Body of pancreas (tissue), 4 donors: ENCODE measurements at places on chromosomes 16 and 17.

DNA sequence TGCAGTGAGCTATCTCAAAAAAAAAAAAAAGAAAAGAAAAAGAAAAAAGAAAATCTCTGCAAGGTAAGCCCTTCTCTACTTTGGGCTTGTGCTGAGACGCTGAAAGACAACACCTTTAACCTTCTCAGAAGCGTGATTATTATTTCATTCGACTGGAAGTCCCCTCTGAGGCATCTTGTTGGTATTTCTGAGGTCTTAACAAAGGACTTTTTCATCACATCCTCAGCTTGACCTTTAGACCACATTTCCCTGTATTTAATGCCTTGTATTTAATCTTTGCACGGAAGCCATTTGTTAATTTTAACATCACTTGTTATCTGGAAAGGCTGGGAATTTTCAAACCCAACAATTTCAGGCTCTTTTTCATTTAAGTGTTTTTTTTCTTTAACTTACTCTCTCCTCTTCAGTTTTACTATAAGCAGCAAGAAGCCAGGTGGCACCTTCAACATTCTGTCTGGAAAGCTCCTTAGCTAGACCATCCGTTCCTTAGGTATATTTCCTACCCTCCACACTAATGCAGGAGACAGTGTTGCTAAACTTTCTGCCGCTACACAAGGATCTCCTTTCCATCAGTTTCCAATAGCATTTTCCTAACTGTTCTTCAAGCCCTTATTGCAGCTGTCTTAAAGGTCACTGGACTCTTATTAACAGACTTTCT is 10.3 kb downstream of the KCTD13 start:
- DNase-seq = no peak

- DNase-seq = no peak
Observed at GRCh38 chr17:59026176-59026939, 80.3 kb downstream of the TRIM37 start.

GRCh38 chr16:88780142-88781062 is 4.6 kb downstream of the PIEZO1 start:
- DNase-seq = no peak

DNA sequence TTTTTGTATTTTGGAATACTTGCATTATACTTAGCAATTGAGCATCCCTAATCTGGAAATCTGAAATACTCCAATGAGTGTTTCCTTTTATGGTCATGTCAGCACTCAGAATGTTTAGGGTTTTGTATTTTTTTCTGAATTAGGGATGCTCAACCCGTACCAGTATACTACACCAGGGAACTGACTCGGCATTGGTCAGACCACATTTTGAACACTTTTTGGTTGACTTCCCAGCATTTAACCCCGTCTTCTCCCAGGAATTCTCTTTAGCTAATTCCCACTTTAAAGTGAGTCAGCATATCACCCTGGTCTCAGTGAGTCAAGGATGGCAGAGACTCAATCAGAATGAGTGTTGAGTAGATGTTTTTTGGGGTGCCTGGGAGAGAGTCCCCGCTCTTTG is 177.9 kb downstream of the SPECC1 start:
- DNase-seq = no peak

GRCh38 chr17:36590082-36590481 is 1.6 kb upstream of the DHRS11 start:
- DNase-seq = no peak

DNA sequence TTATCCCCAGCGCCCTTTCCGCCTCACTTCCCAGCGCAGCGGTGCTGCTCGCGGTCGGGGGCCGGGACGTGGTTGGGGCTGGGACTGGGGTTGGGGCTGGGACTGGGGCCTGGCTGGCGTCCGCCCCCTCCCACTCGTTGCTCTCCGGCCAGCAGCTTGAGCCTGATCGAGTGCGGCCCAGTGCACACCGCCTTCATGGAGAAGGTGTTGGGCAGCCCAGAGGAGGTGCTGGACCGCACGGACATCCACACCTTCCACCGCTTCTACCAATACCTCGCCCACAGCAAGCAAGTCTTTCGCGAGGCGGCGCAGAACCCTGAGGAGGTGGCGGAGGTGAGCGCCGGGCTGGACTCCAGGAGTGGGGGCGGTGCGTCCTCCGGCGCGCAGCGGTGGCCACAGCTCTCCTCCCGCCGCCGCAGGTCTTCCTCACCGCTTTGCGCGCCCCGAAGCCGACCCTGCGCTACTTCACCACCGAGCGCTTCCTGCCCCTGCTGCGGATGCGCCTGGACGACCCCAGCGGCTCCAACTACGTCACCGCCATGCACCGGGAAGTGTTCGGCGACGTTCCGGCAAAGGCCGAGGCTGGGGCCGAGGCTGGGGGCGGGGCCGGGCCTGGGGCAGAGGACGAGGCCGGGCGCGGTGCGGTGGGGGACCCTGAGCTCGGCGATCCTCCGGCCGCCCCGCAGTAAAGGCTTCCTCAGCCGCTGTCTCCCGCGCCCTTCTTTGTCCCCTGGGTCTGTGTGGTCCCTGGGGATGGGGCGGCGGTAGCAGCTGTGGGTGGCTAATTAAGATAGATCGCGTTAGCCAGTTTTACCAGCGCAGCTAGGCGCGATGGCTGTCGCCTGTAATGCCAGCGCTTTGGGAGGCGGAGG is 1.8 kb downstream of the HSD17B1 start:
- peak; percentile 88 for DNase-seq

- no peak for DNase-seq
Observed at GRCh38 chr17:47305302-47305923, 18.3 kb upstream of the EFCAB13 start.

GRCh38 chr17:38912221-38912813 is 13.1 kb upstream of the LASP1NB start:
- DNase-seq = peak; percentile 95

DNA sequence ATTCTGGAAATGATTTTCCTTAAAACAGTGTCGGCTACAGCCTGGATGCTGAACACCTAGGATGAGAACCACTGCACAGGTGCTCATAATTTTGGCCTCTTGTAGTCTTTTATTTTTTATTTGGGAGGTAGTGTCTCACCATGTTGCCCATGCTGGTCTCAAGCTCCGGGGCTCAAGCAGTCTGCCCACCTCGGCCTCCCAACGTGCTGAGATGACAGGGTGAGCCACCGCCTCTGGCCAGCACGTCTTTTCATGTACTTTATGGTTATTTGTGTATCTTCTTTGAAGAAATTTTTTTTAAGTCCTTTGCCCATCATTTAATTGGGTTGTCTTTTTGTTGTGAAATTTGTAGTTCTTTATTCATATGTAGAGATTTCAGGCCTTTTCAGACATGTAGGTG is 58.0 kb downstream of the WDR45B start:
- DNase-seq = no peak

DNA sequence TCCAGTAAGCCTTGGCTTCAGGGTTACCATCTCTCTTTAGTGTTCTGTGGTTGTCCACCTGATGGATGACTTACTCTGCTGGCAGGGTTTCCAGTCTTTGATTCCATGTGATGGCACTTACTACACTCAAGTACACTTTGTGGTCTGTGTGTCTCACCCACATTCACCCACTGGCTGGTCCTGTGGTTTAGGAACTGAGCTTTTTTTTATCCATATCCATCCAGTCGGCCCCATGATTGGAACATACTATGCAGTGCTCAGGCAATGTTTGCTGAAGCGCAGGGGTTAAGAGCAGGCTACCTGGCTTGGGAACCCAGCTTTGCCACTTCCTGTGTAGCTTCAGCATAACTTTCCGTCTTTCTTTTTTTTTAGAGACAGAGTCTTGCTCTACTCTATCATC is 2.8 kb upstream of the FUS start:
- DNase-seq = no peak

DNA sequence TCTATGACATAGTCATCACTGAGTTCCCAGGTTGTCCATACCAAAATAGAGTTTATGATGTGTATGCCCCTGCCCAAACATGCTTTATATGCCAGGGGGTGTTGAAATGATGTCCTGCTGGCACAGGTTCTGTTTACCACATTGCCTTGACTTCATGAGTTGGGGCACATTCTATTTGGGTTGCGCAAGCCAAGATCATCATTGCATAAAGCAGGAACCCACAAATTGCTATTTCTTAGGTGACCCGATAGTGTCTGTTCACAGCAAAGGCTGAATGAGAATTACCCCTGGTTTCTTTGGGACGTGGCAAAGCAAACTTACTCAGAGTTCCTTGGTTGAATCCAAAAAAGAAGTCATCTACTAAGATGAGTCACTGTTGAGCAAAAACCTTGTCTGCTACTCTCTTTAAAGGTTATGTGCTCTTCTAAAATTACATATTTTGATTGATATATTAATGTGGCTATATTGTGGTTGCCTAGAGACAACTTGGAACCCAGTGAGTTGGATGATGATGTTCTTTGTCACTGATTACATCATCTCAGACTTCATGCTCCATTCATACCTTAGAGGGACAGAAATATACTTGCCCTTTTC is 912.6 kb upstream of the SOX9 start:
- no peak for DNase-seq

DNA sequence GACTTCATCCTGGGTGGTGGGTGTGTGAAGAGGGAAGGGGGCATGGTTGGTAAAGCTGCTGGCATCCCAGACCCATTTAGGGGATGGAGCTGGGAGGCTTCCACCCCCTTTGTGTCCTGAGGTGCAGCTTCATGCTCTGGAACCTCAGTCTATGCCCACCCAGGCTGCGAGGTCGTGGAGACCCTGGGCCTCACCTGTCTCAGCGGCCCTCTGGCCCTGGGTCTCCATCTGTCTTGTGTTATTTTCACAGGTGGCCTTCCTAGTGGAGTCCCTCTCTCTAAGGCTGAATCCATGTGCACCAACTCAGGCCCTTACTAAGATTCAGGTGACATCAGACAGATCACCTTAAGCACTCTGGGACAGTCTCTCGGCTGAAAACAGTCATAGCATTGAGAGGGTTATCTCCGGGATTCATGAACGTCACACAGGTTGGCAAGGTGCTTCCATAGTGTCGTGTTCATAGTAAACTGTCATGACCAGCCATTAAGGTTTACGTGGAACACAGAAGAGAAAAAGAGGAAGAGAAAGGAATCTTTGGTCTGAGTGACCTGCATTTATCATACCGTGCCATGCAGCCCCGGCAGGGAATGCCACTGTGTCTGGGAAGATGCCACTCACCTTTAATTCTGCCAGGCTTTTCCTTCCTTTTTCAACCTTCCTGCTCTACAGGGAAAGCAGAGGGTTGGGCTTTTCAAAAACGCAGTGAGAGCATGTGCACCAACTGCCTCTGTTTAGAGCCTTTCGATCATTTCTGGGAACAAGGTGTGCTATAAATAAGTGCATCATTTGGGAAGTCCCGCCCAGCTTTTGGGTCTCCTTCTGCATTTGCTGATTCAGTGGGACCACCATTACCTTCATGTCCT is 4.5 kb upstream of the FOXL1 start:
- DNase-seq = no peak

DNA sequence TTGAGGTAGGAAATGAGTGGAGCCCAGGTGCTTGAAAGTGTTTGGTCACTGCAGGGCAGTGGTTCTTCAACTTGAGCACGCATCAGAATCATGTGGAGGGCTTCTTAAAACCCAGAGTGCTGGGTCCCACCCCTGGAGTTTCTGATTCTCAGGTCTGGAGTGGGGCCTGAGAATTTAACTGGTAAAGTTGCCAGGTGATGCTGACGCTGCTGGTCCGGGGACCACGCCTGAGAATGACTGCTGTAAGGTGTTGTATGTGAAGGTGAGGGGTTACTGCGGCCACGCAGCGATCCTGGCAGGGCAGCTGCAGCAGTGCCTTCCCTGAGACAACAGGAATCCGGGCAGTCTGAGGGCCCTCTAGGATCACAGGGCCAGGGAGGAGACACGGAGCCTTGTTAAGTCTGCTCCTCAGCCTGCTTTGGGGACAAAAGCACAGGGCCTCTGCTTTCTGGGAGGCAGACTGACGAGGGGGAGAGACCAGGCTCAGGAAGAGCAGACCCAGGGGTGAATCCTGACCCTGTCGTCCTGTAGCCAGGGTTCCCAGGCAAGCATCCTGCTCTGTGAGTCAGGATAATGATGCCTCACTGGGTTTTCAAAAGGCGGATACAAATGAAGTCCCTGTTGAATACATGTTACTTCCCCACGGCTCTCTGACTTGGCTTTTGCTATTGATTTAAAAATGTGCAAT is 16.2 kb downstream of the CCDC42 start:
- DNase-seq = no peak

- DNase-seq = no peak
Observed at GRCh38 chr17:52150935-52151334, 7.6 kb downstream of the CA10 start.

DNA sequence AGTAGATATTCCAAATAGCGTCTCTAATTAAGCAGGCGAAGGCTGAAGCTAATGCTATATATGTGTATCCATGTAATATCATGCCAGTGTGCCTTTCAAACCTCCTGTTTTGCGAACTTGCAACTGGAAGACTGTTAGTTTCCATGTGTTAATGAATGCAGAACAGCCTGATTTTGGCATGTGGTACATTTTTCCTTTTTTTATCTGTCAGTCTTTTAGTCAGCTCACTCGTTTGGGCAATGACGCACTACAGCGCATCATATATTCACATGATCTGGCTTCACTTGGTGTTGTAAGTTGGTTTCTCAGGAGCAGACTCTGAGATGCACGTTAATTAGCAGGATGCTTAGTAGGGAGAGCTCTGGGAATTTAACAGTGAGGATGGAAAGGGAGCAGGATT is 210.4 kb upstream of the CA10 start:
- DNase-seq = no peak

GRCh38 chr16:51374790-51375189 is 223.7 kb upstream of the SALL1 start:
- no peak for DNase-seq

- DNase-seq = no peak
Observed at GRCh38 chr16:4949986-4950385, 8.1 kb upstream of the SEC14L5 start.

GRCh38 chr16:55832773-55833691 is at the start of gene CES1:
Gene CES1 (minus strand): TSS chr16:55833096. CDS start chr16:55833055, 41 bp downstream.
- peak; percentile 17 for DNase-seq

- DNase-seq = no peak
Observed at GRCh38 chr17:80225230-80225629, 5.0 kb downstream of the SLC26A11 start.

GRCh38 chr16:66367968-66368891 is 1.7 kb downstream of the CDH5 start:
- DNase-seq = no peak

DNA sequence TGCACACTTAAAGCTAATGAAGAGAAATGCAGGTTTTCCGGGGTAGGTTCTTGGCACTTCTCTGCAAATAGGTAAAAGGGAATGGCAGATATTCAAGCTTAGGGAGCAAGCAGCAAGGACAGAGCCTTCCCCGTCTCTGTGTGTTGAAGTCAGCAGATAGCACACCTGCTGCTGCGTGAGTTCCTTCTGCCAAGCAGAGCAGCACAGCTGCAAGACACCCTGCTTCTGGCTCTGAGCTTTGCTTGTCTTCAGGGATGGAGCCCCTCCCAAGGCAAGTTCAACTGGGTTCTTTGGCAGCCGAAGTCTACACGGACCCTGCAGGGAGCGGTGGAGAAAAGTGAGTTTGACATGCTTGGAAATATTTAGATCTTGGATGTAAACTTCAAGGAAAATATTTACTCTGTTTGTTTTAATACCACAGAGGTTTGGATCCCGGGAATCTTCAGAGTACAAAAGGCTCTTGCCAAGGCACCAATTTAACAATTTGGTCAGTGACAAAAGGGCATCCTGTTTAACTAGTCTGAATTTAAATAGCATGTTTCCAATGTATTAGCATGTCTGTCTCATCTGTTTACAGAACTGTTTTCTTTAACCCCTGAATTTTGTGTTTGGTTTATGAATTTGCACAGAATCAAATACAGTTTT is 113.4 kb upstream of the KCNJ16 start:
- no peak for DNase-seq
